ENCODE measurements at places on chromosomes 6 and 20. TPM values are rescaled to one million over a fixed set of nuclear protein-coding genes. Genes with fewer than 3 reads are reported as not detected.

The SIRPG gene
- total RNA-seq = not detected

The LY6G5B gene
- total RNA-seq = 1.6 TPM

The GABRR2 gene
- under 0.01 TPM for total RNA-seq

The BFSP1 gene
- 0.41 TPM for total RNA-seq

DNA sequence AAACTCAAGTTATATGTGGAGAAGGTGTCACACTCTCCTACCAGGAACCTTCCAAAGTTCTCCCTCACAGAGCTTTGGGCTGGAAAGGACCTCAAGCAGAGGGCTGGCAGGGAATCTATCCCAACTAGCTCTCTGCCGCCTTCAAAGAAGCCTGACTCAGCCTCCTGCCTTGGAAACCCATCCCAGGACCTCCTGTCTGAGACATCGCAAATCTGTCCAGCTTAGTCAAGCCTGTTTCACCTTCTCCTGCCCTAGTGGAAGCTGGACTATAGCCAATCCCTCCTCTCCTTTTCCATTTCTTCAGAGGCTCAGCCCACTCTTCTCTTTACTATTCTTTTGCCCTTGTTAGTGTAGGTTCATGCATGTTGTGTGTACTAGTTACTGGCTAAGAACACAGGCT, 48.2 kb upstream of the FOXP4 start:
- no peak for DNase-seq

DNA sequence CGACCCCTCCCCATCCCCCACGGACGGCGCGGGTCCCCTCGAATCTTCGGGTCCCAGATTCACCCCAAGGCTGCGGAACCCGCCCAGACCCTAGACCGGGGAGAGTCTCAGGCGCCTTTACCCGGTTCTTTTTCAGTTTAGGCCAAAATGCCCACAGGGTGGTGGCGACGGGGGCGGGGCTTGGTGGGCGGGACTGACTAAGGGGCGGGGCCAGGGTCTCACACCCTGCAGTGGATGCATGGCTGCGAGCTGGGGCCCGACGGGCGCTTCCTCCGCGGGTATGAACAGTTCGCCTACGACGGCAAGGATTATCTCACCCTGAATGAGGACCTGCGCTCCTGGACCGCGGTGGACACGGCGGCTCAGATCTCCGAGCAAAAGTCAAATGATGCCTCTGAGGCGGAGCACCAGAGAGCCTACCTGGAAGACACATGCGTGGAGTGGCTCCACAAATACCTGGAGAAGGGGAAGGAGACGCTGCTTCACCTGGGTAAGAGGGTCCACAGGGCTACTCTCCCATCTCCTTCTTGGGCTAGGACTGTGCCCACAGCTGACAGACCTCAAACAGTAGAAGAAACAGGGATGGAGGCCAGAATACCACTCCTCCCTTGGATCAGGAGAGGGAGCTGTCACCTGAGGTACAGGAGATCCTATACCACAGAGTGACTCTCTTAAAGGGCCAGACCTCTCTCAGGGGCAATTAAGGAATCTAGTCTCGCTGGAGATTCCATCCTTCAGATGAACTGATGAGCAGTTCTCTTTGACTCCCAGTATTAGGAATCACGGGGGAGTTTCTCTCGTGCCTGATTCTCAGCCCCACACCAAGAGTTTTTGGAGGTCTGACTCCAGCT, 942 bp downstream of the HLA-E start:
- DNase-seq = peak; percentile 51

GRCh38 chr6:14804785-14805210, 441.1 kb upstream of the JARID2 start:
- DNase-seq = peak; percentile 29

DNA sequence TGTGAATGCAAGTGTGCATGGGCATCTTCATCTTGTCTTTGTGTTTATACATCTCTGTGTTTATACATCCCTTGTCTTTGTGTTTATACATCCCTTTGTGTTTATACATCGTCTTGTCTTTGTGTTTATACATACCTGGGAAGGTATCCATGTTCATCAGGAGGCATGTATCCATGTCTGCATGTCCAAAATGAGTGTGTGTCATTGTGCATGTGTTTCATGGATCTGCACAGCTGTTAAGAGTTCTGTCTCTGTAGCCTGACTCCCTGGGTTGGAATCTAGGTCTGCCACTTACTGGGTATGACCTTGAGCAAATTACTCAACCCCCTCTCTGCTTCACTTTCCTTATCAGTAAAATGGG, 50.1 kb upstream of the SIRPA start:
- DNase-seq = no peak

GRCh38 chr6:64589961-64590360, 954.4 kb downstream of the PHF3 start:
- DNase-seq = no peak

Data from frontal cortex (tissue), 4 donors.